Effector CD8-positive, alpha-beta T cell (primary cell): ENCODE measurements at places on chromosomes 5 and 9.

DNA sequence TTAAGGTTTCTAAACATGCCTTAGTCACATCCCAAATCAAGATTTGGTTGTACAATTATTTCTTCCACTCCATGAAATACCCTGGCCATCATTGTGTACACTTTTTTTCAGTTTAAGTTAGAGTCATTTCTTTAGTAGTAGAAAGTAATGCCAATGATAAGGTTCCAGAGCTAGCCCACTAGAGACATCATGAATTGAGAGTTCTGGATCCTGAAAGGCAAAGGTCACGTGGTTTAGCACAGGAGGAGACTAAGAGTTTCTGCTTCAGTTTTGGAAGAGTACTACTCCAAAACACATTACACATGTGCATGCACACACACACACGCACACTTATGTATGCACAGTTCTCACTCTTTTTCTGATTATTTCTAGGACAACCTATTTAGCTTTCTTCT is 4.8 kb upstream of the SREK1 start:
- no peak for DNase-seq

DNA sequence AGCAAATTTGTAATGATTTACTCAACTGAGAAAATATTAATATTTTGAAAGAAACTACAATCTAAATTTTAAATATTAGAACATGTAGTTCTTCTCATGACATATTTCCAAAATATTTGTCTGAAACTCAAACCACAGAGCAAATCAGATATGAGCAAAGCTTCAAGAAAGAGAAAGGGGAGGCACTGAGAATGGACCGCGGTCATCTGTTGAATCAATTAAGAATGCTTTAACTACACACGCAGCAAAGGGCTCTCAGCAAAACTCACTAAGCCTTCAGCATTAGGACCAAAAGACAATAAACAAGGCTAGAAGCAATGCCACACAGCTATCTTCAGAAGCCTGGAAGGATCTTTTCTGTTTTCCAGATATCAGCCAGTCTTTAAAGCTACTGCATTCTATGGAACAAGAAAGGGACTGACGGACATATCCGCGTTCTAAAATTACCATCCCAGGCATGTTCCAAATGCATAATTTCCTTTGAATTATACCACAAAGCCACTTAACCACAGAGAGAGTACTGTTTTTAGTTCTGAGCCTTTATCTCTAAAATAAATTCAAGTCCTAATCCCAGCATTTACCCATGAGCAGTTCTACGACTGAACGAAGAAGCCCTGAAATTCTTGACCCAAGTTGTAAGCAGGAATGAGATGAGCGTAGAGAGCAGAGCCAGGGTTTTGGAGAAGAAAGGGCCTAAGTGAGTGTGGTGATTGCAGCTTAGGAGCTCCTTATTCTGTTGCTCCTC is 513.5 kb downstream of the AGTPBP1 start:
- no peak for DNase-seq

GRCh38 chr9:86965636-86966395 is 18.5 kb upstream of the GAS1 start:
- no peak for DNase-seq

- no peak for DNase-seq
Measured at GRCh38 chr5:114055318-114056184, 306.3 kb upstream of the KCNN2 start.

DNA sequence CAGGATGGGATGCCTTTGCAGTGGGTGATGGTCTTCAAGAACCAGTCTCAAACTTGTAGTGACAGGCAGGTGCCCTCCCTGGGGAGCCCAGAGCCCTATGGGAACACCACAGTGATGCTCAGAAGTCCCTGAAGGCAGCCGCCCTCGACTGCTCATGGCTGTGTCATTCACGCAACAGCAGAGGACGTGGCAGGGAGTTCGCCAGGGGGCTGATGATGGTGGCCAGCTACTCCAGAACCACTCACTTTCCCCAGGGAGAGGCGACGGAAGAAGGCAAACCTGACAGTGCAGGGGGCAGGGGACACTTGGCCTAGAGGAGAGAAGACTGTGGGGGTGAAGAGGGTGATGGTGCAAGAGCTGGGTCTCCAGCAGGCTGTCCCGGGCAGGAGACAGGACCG is 4.0 kb downstream of the IL13 start:
- no peak for DNase-seq

DNA sequence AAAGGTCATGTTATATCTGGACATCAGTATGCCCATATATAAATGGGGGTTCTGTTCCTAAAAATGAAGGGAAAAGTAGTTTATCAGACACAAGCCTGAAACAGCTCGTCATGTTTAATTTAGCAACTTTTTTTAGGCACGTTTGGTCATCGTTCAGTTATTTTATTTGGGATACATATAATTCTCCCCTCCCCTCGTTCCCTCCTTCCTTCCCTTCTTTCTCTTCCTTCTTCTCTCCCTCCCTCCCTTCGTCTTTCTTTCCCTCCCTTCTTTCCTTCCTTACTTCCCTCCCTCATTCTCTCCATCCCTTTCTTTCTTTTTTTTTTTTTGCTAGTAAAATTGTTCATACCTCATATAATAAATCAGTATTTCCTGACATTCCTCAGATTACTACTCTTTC is 3.4 kb downstream of the PPWD1 start:
- DNase-seq: no peak

DNA sequence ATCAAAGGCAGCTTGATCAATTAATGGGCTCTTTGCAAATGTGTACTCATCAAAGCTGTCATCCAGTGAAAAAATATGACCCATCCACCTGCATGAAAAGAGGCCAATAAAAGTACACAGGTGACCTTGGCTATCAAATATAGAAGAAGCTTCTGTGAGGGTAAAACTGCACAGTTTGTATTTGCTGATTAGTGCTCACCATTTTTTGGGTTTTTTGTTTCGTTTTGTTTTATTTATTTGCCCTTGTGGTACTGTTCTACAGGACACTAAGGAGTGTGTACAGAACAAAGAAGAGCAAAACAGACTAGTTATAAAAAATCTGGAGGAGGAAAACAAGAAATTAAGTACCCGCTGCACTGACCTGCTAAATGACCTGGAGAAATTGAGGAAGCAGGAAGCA is 101.3 kb downstream of the CNTLN start:
- no peak for DNase-seq

DNA sequence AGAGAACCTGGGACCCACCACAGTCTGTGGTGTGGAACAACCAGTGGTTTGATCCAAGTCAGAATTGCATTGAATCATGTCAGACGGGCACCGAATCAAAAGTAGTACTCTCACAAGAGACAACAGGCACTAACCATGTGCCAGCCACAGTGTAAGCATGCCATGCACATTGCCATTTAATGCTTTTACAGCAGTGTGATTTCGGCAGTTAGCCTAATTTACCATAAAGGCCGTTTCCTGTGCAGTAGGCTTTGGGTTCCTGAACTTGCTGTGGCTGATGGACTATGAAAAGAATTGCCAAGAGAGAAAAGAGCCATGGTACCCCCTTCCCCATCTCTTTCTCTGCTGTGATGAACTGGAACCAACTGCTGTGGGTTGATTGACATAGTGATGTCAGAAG is 540.6 kb downstream of the EBF1 start:
- DNase-seq: no peak

DNA sequence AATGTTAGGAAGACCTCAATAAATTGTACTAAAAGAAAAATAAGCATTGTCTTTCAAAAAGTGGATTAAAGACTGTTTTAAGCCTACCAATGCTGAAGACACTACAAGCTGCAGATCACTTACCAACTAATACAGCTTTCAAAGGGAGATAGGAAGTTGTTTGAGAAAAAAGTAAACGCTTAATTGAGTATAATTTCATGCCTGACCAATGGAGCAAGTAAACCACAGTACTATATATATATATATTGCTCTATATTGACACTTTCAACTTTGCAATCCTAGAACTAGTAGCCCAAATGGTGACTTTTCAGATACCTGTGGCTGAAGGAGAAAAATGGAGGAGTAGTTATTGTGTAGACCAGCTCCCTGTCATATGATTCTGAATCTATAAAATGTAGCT is 85.7 kb downstream of the FREM1 start:
- no peak for DNase-seq

DNA sequence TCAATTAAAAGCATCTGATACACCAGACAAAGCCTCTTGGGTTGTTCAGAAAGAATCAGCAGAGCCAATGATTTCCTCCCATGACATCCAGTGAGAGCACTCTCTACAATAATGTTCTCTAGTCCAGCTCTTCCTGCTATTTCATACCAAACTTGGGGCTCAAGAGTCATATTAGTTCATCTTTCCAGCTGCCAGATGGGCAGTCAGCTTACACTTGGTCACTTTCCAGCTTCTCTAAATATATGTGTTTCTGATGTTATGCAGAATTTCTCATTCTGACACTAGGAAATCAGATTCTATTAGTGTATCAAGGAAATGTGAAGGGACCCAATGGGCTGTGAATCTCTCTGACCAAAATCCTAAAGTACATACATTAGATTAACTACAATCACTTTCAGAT is 148.9 kb downstream of the ENC1 start:
- DNase-seq: no peak

- DNase-seq: no peak
Measured at GRCh38 chr9:35741740-35742139, 7.3 kb downstream of the GBA2 start.

GRCh38 chr5:107948377-107948776 is 277.6 kb upstream of the EFNA5 start:
- no peak for DNase-seq
